ENCODE measurements at places on chromosomes 5 and 9. TPM values are rescaled to one million over a fixed set of nuclear protein-coding genes. Genes with fewer than 3 reads are reported as not detected.

SAXO1 gene
- 0.18 TPM for total RNA-seq

FOXD4 gene
- total RNA-seq, result 0.27 TPM

DNA sequence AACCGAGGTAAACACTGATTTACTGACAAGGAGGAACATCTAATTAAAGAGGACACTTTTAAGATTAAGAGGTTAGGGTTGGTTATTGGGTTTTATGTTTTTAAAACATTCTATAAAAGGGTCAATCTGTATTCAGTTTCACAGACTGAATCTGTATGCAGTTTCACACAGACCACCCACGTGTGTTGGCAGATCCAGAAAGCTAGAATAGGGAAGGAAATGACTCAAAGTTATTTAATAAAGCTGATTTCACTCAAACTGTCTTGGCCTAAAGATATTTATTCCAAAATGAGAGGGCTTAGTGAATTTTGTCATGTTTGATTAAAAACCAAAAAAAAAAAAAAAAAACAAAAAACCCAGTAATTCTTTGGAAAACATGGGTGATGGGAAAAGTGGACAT is 140.2 kb downstream of the SLC24A2 start:
- no peak for DNase-seq

GADD45G gene
- total RNA-seq, result 6.1 TPM

- no peak for DNase-seq
Observed at GRCh38 chr9:131347376-131348020, 46.4 kb upstream of the PRRC2B start.

ADAMTS2 gene
- total RNA-seq, result 25.8 TPM

GRCh38 chr9:130188860-130189481 is 16.8 kb downstream of the NCS1 start:
- DNase-seq, result no peak

PHF24 gene
- 0.16 TPM for total RNA-seq

DNA sequence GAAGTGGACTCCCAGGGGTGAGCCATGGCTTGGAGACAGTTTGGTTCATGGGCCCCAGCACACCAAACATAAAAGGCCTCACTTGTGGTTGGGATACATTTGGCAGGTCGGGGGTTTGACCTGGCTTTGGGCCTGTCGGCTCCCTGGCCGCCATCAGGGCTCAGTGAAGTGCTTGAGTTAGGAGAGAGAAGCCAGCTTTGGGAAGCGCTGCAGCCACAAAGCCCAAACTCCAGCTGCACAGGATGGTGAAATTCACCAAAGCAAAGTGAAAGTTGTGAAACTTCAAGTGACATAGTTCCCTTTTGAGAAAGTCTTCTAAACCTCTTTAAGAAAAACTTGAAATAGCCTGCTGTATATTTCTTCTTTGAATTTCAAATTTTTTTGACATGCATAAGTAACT is 27.5 kb downstream of the SLC46A2 start:
- peak; percentile 61 for DNase-seq

SYK gene
- total RNA-seq, result not detected

ITGA2 gene
- total RNA-seq, result 171 TPM

DNA sequence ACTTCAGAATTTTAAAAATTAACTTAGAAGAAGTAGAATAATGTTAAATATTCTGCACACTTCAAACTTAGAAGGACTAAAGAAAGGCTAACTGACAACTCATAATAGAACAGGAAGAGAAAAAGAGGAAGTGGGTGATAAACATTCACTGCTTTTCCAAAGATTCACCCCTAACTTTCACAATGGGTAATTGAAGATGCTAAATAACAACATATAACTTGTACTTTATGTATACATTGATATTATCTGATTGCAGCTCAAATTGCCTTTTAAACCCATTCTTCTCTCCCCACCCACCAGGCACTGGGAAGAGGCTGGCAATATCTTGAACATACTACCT is 376.6 kb downstream of the EFNA5 start:
- no peak for DNase-seq

PCDHGA10 gene
- total RNA-seq, result 22.2 TPM

- peak; percentile 94 for DNase-seq
Observed at GRCh38 chr9:127555840-127556820, 55.9 kb upstream of the STXBP1 start.

GRCh38 chr5:132635873-132636272 is 22.1 kb upstream of the IL13 start:
- DNase-seq, result no peak

GRCh38 chr5:1824109-1824821 is 23.1 kb downstream of the NDUFS6 start:
- DNase-seq, result no peak

THBS4 gene
- total RNA-seq, result 1.5 TPM

DNA sequence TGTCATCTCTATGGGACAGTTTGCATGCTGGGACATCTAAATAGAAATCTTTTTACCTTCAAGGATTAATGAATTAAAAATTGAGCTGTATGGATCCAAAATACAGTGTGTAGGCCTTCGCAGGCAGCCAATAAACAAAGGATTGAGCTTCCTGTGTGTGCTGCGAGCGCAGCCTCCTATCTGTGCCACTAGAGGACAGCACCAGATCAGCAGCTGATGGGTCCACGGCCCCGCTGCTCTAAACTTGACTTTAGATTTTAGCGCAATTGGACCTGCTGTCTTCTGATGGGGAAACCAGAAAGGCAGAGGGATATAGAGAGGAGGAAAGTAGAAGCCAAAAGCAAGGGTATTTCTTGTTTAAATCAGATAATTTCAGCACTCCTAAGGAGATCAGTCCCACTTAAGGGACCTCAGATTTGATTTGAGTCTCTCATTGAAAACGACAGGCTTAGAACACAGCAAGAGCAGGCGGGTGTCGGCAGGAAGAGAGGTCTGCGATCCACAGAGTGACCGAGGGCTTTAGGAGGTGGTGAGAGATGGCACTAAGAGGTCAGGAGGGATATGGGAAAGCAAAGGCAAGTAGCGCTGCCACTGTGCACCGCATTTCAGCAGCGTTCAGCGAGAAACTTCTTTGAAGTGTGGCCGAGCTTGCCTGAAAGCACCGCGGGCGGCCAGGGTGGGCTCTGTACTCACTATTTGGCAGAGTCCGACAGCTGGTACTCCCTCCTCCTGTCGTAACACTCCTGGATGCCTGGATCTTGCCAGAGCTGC is 214.3 kb downstream of the GNA14 start:
- DNase-seq, result peak; percentile 80
